ENCODE measurements at places on chromosomes 3 and 15.

DNA sequence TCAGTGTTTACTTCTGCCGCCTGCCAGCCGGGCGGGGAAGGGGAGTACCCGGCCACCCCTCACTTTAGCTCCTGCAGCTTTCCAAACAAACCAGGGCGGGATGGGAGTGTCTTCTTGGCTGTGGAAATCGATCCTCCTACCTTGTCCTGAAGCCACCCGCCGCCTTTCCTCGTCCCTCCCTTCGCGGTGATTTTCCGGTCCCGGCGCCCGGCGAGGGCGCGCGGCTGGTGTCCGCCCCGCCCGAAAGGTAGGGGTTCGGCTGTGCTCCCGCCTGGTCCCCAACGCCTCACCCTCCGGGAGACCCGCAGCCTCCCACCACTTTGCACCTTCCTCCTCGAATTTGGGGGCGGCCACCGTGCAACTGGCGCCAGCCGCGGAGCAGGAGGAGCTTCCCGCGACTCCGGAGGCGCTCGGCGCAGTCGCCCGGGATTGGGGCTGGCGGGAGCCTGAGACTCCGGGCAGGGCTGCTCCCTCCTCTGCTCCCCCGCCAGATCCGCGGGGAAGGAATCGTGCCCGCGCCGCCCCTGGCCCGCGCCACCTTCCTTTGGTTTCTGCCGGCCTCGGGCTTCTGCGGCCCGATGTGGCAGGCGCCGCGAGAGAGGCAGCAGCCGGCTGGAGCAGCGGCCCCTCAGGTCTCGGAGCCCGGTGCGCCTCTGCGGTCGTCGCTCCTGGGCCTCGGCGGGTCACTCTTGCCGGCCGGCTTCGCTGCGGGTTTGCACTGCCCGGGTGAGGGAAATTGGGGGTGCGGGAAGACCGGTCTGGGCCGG is 30.7 kb upstream of the ST3GAL6 start:
- peak; percentile 84 for DNase-seq

- no peak for DNase-seq
Observed at GRCh38 chr3:101379658-101380376, 59.4 kb upstream of the IMPG2 start.

- peak; percentile 47 for DNase-seq
Observed at GRCh38 chr3:190504354-190505125, 9.3 kb upstream of the IL1RAP start.

DNA sequence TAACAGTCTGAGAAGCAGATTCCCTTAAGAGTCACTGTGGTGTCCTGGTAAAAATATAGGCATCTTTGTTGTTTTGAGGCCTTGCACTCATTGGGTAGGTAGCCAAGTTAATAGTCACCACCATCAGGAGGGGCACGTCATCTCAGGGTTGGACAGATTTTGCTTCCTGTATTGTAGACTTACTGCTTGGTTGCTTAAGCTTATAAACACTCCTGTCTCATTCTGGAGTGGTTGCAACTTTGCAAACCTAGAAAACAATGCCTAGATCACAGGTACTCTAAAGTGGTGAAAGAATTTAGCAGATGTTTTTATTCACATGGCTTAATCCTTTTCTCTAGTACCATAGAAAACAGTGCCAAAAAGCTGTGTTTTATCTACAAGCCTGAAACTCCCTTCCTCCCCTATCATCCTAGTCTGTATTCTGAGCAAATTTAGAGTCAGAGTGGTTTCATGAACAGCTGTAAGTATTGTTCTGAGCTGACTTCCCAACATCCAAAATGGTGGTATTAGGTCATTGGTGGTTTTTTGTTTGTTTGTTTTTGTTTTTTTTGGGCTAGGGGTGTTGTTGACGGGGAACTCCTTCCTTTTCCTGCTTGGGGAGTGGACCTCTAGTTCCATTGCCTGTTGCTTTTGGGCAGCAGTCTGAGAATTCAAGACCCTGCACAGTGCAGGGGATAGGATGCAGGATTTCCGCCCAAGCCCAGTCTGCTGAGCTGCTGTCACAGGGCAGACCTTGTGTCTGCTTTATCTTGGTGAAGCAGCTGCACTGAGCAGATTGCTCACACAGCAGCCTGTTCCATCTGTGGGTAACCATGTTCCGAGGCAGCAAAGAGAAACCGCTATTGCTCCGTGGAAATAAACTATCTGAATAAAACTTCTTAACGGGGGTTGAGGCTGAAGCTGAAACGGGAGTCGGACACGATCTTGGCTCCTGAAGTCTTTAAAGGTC is 202.0 kb downstream of the AKAP13 start:
- DNase-seq: no peak

DNA sequence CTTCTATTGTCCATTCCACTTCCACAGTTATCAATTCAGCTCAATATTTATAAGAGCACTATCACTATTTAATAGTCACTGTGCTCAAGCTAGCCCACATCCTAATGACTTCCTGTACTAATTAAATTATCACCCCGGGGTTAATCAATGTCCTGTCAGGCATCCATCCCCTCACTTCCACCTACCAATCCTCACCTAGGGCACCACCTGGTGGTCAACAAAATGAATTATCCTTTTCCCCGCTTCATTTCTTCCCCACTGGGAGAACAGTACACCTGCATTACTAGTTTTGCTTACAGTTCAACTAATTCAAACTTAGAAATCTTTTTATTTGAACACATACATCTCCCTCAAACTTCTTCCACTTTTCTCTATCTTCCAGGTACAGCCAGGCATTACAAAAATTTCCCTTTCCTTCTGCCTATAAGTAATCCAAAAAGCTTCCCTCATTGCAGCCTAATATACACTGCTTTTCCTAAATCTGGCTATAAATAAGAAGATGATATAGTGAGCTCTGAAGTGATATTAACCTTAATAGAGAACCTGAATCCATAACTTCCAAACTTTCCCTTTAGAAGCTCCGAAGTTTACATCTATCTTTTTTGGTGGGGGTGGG is 68.5 kb downstream of the TMCC1 start:
- DNase-seq: peak; percentile 36

GRCh38 chr15:58770519-58770856 is 614 bp upstream of the MINDY2 start:
- DNase-seq: no peak

DNA sequence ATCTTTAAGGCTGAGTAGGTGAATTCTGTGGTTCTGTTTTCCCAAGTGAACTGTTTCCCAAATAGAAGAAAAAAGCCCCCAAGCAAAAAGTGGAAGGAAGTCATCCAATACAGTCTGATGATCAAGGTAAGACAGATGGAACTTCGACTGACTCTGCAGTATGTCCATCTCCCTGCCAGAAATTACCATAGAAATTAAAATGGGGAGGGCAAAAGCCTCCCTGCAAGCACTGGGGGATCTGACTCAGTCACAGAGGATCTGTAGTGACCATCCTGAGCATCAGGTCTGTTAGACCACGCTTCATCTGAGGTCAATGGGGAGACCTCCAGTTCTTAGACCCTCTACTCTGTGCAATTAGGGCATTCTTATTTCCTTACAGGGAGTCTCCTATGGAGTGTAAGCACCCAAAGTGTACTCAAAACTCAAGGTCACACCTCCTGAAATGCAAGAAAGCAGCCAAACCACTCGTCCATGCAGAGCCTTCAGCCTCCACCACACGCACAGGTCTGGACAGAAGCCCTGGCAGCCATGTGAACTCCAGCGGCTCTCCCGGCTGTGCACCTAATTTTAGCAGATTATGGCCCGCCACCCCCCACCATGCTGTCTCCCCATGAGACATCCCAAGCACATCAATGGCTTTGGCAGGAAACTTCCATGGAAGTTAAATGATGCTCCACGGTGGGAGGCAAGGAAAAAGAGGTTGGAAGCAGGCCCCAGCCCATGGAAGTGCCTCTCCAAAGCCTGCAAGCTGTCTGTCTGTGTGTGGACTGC is 348.7 kb downstream of the NTRK3 start:
- DNase-seq: no peak

GRCh38 chr15:93298901-93299300 is 209.9 kb upstream of the RGMA start:
- no peak for DNase-seq

Measured in H7 (cell line).